Fibroblast of skin of back (primary cell): ENCODE measurements at places on chromosomes 1 and 21.

- no peak for DNase-seq
These were observed 63.2 kb upstream of the USP24 start for GRCh38 chr1:55278378-55278777.

DNA sequence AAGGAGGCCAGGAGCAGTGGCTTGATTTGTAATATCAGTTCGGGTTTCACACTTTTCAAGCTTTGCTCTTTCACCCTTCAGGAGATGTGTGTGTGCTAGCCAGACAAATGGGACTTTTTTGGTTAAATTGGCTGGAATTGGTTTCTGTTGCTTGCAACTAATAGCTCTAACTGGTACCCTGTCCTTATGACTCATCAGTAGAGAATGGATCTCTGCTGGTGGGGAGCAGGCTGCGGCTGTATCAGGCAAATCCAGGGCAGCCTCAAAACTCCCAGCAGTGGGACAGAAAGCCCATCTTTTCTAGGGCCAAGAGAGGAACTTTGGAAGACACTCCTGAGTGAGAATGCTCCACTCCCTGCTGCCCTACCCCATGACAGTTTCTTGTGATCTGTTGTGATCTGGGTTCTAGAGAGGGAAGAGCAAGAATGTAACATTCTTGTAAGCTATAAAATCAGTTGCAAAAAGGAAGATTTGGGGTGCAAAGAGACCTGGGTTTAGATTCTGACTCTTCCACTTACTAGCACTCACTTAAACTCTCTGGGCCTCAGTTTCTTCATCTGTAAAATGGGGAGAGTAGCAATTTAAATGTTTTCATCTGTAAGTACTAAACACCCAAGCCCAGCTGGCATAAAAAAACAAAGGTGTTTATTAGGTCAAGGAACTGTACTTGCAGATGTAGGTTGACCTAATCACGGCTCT is 257.0 kb upstream of the TMEM51 start:
- peak; percentile 46 for DNase-seq

DNA sequence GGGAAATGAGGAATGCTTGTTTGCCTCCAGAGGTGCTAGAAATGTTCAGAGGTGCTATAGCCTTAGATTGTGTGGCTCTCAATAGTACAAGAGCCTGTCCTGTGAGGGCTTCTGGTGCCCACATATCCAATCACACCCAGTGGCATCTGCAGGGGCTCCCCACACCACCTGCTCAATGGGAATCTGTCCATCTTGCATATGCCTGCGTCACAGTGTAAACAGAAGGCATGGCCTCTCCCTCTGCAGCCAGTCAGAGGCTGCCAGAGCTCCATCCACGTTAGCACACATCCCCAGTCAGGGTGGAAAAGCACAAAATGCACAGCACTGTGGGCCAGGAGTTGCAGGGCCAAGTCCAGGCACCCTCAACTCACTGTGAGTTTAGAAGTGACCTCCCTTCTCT is 113.6 kb upstream of the GRIK3 start:
- DNase-seq: no peak

- peak; percentile 66 for DNase-seq
These were observed 112.9 kb downstream of the CDC7 start for GRCh38 chr1:91613595-91613994.

DNA sequence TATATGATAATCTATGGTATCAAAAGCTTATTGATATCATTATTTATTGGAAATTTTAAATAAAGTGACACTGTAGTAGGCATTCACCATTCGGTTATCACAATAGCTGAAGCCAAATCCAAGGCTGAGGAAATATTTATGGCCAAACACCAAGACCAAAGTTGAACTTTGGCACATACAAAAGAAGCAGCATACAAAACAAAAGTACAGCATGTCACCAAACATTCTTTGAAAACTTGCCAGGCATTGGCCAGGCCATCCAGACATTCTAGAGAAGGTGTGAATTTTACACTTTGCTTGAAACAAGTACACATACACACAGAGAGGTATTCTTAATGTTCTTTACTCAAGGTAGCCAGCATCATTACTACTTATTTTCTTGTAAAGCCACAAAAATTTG is 544.4 kb upstream of the CXADR start:
- DNase-seq: no peak

DNA sequence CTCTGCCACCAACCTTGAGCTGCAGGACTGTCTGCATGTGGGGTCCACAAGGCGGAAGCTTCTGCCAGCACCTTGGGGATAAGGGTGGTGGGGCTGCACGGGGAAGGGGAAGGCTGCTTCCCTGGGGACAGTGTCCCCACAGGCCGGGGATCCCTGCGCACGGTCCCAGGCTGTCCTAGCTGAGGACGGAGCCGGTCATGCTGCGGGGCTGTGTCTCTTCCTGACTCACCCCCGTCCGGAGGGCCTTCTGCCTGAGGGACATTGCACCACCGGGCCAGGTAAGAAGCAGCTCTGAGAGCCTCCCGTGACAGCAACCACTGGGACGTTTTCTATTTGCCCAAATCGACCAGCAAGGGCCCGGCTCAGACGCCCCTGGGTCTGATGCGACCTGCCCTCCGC is 29.9 kb downstream of the KRTAP10-1 start:
- no peak for DNase-seq

- no peak for DNase-seq
These were observed 46.3 kb downstream of the SKI start for GRCh38 chr1:2274231-2274928.

- no peak for DNase-seq
These were observed 96.2 kb downstream of the RGS2 start for GRCh38 chr1:192905049-192905448.

- DNase-seq: no peak
These were observed 159.0 kb upstream of the ZC3H12A start for GRCh38 chr1:37315371-37315846.

DNA sequence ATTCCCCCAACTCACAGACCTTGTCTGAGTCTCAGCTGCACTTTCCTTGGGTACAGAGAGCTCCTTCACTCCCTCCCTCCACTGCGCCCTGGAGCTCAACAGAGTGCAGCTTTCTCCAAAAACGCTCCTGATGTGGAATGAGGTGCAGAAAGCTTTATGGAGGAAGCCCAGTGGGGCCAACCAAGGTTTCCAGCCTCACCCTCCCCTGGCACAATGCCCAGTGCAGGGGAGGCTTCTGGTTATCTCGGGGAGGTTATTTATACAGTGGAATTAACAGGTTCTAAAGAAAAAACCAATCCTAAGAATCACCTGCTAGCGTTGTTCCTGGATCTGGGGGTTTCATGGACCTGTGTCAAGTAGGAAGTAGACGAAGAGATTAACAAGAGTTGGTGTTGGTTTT is at the start of gene ITLN1:
ITLN1 (minus strand) TSS at position 139 of the 400 bp plus-strand sequence. CDS start 303 bp downstream, outside the sequence.
- no peak for DNase-seq

DNA sequence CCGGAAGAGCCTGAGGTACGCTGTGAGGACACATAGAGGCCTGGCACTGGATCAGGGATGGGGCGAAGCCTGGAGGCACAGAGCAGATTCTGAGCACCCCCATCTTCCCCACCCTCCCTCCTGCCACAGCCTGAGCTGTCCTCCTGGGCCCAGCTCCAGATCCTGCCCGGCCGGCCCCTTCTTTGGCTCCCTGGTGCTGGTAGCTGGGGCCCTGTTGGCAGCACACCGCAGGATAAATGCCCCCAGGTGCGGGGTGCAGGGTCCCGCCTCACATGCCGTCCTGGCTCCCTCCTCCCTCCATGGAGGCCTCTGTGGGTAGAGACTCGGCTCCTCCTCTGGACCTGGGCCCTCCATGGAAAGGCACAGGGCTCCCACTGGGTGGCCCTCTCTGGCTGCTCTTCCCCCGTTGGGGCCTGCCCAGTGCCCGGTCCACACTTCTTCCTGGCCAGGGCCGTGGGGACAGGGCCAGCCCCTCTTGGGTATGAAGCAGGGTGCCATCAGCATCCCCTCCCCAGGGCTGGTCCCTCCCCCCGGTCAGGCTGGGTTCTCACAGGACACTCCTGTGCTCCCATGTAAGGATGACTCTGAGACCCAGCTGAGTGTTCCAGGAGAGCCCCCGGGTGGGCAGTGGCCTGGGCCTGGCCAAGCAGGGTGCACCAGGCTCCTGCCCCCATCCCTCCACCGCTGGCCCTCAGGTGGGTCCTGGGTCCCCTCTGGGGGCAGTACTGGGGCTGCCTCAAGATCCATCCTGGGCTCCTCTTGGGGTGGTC is 1.1 kb upstream of the OBSCN start:
- DNase-seq: no peak

DNA sequence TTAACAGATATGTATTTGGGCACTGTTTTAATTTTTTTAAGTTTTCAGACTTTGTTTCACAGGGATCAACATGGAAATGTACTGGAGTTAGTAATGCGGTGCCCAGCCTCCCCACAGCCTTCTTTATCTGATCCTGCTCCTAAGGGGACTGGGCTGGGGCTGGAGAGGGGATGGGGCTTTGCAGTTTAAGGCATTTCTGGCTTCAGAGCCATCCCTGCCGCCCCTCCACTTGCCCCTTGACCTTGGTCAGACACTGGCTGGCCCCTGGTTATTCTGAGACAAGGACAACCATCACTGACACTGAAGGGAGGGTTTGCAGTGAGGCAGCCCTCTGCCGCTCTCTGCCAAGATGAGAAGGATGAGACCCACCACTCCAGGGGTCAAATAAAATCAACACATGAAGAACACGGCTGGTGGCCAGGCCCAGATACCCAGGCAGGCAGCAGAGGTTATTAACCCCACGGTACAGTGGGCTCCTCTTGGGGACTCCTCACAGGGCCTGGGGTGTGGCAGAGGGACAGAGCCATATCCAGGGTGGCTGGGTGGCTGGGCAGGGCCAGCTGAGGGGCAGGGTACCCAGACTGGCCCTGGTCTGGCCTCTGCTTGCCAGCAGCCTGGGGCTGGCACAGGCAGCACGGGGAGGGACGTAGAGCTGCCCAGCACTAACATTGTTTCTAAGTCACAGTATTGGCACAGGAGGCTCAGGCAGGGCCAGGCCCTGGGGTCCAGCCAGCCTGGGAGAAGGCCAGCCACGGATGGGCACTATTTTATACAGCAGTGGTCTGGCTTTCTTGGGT is 7.2 kb upstream of the UBE2U start:
- DNase-seq: no peak
